NCI-H1417 treated with DMSO at 0.1 percent for 48 hours (cell line): ENCODE measurements at places on chromosomes 13 and 19.

DNA sequence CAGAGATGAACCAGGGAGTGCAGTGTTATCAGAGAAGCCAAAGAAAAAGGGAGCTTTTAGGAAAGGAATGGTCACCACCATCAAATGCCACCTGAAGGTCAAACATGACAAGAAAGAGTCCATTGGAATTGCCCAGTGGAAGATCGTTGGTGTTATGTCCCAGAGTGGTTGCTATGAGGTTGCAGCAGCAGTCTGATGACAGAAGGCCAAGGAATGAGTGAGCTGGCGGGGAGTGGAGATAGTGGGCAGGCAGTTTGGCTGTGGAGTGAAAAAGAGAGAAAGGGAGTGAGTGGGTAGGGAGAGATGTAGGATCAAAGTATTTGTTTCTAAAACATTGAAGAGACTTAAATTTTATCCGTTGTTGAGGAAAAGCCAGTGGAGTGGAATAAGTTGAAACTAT lies 117.4 kb upstream of the WASF3 start:
- no peak for DNase-seq

DNA sequence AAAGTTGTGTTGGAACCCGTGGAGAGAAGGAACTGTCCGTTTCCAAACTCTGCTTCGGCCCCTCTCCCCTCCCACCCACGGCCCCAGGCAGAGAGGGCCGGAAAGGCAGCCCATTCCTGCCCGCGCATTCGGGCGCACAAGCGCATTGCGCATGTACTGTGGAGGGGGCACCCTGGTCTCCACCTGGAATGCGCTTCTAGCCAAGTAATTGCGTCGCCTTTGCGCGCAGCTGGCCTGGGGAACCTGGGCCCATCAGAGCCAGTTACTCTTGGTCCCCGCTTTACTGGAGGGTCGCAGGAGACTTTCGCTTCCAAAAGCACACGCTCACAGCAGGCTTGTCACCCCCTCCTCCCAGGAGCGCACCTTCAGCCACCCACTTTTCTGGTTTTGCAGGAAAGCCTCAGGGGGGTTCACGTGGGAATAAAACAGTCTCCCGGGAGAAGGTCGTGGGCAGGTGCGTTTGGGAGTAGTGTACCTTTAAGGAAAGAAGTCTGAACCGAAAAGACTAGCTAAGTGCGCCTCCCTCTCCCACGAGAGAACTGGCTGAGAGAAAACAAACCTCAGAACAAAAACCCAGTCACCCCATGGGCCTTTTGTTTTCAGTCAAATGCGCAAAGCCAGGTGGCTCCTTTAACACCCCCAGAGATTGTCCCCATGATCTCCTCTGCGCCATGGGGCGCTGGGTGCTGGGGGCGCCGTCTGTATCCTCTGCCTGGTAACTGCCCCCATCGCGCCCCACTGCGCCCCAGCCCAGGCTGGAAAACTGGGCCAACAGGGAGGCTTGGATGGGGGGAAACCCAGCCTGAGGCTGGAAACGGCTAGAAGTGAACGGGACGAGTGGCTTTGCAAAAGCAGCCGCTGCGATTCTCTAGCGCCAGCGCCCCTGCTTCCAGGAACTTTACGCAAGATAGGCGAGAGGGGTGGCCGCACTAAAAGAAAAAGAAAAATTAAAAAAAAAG lies 28.5 kb downstream of the GSX1 start:
- DNase-seq, result no peak

- DNase-seq, result no peak
These were observed 632 bp upstream of the MTIF3 start for GRCh38 chr13:27450921-27451471.

GRCh38 chr13:33751151-33751550 lies 66.8 kb upstream of the RFC3 start:
- DNase-seq, result no peak
